Tibial nerve (tissue), 4 donors: ENCODE measurements at places on chromosomes 7 and 10. TPM values are rescaled to one million over a fixed set of nuclear protein-coding genes. Genes with fewer than 3 reads are reported as not detected.
A peak's percentile ranks its signal among the peaks of the same experiment; 100 is the strongest.

MKRN1 gene
- total RNA-seq = 49.4 TPM

SERPINE1 gene
- total RNA-seq = 10.5 TPM

METTL27 gene
- 3.6 TPM for total RNA-seq

GRCh38 chr10:52213321-52213752 is 100.7 kb upstream of the DKK1 start:
- no peak for DNase-seq

DNA sequence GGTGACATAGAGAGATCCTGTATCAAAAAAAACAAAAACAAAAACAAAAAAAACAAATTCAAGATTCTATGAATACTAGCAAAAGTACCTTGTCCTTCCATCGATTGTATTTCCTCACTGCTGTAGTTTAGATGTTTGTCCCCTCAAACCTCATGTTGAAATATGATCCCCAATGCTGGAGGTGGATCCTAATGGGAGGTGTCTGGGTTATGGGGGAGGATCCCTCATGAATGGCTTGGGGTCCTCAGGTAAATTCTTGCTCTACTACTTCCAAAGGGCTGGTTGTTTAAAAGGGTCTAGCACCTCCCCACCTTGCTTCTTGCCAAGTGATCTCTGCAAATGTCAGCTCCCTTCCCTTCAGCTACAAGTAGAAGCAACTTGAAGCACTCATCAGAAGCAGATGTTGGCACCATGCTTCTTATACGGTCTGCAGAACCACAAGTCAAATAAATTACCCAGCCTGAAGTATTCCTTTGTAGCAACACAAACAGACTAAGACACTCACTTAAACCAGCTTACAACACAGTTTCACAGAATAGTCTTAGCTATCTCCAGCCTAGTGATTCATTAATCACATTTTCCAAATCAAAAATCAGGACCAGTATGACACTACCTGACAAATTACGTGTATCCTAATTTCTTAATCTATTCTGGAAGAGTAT is 20.7 kb downstream of the ABI1 start:
- DNase-seq = no peak

- peak; percentile 15 for DNase-seq
These were observed at the start of gene GRM8 for GRCh38 chr7:127252778-127253280. Gene GRM8 (minus strand): TSS chr7:127252941.

DNA sequence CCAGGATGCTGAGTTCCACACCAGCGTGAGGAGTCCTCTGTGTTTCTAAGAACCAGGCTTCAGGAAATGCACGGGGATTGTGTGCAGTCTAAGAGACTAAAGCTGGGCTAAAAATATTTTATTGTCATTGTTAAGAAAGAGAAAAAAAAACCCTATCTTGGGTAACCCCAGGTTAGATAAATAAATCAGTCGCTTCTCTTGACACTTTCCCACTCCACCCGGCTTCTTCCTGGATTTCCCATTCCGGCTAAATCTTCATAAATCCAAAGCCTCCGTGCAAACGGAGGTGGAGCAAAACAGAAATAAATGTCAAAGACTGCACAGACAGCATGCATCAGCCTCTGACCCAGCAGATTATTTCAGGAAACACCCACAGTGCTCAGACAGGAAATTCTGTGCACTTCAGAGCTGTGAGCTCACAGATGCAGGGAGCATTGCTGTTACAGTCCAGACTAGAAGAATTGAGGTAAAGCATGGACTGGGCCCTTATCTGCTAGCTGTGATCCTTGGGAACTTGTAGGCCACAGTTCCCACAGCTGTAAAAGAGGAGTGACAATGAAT is 44.8 kb upstream of the GRID1 start:
- DNase-seq = no peak

DNA sequence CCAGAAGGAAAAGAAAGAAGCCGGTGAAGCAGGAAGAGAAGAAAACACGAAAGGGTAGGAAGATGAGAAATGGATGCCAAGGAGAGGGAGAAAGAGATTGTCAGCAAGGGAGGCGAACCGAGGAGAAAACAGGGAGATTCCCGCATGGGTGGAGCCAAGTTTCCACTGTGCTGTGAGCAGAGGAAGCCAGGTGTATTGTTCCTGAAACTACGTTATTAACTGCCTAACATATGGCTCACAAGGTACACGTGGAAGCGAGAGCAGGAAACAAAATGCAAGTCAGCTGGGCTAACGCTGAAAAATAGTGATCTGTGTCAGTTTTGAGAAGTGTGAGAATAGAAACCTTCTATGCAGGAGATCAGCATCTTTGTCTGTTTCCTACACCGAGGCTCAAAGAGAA is 20.4 kb upstream of the HIPK2 start:
- DNase-seq = no peak

DNA sequence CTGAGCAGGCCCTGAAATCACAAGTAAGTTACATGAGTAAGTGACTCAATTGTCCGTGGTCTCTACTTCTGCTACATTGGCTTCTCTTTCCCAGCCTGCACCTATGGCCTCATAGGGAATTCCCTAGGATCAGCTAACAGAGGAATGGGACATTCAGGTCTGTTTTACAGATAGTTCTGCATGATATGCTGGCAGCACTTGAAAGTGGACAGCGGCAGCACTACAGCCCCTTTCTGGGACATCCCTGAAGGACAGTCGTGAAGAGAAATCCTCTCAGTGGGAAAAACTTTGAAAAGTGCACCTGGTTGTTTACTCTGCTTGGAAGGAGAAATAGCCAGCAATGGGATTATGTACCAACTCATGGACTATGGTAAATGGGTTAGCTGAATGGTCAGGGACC is 293.1 kb upstream of the CACNA2D1 start:
- no peak for DNase-seq

- no peak for DNase-seq
These were observed 8.0 kb downstream of the POLM start for GRCh38 chr7:44074349-44074695.

DNA sequence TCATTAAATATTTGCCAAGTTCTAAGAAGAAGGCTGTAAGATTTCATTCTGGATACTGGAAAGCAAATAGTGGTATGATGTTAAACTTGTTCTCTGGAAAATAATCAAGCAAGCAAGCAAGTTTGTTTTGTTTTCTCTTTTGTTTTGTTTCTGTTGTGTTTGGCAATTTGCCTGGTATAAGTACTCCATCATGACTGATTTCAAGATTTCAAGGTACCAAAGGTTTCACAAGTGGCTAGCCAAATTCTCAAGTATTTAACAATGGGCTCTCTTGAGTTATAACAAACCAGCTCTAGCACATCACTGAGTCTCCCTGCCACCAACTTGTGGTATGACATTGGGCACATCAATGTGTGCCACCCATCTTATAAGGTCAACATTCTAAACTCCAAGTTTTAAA is 151.7 kb upstream of the IGFBP3 start:
- DNase-seq = no peak

- no peak for DNase-seq
These were observed 4.6 kb downstream of the KCNIP2 start for GRCh38 chr10:101839002-101839401.

SHTN1 gene
- 16.3 TPM for total RNA-seq

- no peak for DNase-seq
These were observed 8.0 kb downstream of the TAF6 start for GRCh38 chr7:100111156-100111555.

GRID2IP gene
- total RNA-seq = not detected

DNA sequence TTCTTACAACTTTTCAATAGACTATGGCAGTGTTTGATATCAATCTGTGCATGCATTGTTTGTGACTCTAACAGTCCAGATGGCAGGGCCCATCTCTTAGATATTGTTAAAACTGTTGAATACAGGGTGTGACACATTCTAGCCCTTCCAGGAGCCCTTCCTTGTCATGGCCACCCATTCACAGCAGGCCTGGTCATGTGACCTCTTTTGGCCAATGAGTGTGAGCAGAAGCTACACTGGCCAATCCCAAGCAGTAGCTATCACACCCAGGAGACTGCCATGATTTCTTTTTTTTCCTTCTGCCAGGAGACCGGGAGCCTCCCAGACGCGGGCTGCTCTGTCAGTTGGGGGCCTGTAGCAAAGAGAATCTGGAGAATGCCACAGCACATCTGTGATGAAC is 655.4 kb upstream of the MKI67 start:
- no peak for DNase-seq

DNA sequence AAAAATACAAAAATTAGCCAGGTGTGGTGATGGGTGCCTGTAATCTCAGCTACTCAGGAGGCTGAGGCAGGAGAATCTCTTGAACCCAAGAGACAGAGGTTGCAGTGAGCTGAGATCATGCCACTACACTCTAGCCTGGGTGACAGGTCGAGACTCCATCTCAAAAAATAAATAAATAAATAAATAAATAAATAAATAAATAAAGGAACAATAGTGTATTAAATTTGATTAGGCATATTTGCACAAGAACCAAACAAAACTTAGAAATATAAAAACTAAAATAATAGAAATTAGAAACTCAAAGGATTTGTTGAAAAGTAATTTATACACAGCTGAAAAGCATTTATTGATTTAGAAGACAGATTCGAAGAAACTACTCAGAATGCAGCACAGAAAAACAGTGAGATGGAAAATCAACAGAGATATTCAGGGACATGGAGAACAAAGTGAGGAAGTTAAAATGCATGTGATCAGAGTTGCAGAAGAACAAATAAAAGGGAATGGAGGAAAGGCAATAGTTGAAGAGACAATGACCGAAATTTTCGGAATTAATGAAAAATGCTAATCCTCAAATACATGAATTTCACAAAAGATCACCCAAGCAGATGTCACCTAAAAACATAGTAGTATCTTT is 17.7 kb downstream of the IFIT3 start:
- DNase-seq = no peak

DNA sequence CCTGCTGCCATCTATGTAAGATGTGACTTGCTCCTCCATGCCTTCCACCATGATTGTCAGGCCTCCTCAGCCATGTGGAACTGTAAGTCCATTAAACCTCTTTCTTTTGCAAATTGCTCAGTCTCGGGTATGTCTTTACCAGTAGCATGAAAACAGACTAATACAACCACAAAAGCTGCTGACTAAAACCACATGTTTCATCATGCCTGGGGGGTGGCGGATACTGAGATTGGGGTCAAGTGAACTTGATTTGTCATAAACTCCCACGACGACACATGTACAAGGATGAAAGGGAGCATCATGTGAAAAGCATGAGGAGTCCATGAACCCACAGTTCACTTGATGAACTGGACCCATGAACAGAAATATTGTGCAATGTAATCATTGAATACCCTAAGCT is 134.9 kb upstream of the ANK3 start:
- DNase-seq = no peak
